Activated CD4-positive, CD25-positive, alpha-beta regulatory T cell treated with anti-CD3 and anti-CD28 coated beads, Interleukin-2, amount 50 U/mL, for 16 hours (primary cell): ENCODE measurements at places on chromosomes 1 and 21.

DNA sequence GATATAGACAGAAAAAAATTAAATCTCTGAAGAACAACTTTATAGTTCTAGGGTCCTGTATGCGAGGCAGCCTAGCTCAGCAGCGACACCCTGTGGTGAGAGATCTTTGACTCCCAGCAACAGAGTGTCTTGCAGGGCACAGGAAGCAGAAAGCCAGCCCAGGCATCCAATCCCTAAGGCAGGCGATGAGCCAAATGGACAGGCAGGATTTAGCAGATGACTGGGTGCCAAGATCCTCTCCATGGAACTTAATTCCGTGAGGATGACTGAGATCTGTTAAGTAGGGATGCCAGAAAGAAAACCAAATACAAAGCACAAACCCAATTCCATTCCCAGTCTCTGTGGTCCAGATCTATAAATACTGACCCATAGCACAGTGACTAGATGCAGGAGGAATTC, 38.8 kb downstream of the HLCS start:
- DNase-seq: peak; percentile 36

DNA sequence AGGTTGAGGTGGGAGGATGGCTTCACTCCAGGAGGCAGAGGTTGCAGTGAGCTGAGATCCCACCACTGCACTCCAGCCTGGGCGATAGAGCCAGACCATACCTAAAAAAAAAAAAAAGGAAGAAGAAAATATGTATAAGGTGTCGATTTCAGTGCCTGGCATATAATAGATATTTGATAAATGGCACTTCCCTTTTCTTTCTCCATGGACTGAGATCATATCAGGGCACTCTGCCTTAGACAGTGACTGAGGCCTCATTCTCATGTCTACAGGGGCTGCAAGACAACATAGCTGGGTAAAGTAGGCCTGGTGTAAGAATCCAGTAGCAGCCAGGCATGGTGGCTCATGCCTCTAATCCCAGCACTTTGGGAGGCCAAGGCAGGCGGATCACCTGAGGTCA, 21.2 kb downstream of the PCAT6 start:
- DNase-seq: no peak

DNA sequence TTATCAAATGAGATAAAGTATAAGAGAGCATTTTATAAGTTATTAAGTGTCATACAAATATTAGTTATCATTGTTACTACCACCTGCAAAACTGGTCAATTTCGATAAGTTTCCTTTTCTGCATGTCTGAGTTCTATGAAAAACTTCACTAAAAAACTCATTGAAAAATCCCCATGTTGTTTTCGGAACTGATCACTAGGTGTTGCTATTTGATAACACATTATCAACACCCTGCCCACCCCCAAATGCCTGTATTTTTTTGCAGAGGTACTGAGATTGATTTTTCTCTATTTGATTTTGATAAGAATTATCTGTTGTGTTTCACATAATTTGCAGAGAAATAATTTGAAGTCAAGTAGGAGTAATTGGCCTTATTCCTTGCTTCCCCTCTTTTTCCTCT, 22.1 kb upstream of the DISP1 start:
- DNase-seq: no peak

DNA sequence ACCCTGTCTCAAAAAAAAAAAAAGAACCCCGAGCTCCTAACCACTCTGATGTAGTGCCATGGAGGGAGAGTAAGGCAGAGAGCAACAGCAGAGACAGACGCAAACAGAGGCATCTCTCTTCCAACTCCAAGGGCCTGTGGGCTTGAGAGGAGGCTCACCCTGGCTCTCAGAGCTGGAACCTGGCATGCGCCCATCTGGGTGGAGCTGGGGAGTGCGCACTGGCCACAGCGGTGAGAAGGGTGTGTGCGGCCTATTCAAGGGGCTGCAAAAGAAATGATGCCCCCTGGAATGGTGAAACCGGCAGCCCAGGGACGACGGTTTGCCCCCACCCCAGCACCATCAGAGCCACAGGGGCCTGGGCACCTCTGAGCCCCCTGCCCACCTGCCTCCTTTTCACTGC, 17.6 kb downstream of the COL8A2 start:
- DNase-seq: no peak

DNA sequence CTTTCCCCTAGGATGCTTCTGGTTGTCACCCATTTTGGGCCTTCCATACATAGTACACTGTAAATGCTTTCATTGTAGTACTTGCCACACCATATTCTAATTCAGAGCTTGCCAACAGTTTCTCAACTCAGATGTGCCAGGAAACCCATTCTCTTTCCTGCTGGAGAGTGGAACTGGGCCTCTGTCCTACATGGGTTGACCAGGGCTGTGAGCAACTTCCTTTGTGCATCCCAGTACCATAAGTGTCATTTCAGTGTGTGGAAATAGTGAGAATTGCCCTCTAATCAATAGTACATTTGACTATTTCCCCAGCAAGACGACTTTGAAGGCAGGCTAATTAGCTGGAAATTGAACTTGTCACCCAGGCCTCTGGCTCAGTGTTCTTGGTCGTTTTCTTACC, 74.8 kb downstream of the MTR start:
- DNase-seq: no peak
